ENCODE measurements at places on chromosomes 11 and 22.

DNA sequence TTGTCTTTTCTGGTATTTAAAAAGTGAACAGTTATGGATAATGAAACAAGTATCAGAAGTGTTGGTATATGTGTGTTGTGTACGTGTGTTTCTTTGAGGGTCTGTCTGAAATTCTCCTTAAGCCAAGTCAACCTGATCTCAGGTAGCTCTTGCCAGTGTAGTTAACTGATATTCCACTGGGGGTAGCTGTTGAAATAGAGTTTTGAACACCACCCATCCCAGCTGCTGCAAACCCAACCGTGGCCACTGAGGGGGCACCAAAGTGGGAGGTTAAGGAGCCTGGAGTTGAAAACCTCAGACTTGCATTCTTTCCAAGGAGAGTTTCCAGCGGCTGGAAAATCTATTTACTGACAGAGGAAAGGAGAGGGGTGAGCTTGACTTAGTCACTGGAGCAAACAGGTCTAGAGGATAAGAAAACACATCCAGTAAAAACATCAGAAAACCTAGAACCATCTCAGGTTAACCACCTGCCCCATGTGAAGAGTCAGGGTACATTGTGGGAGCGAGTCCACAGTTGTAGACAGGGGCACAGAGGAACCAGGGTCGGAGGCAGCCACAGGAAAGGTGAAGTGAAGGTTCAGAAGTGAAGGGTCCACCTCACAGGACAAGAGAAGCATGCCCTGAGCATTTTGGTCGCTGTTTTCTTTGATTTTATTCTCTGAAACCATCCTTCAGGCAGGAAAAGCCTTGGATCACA, 8.8 kb upstream of the CUL5 start:
- no peak for DNase-seq

DNA sequence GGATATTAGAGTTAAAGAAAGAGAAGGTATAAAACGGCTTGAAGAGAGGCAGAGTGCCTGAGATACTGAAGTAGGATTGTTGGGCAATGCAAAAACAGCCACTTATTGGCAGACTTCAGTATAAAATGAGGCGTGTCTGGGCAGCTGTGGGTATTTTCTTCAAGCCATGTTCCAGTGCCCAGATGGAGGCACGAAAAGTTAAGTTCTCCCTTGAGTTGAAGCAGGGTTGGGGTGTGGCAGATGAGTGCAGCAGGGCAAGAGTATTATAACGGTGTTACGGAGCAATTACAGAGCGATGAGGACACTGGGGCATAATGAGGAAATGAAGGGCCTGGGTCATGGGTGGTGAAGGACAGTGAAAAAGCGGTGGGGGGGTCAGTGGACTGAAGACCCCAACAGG, 73.7 kb upstream of the CREB3L1 start:
- DNase-seq, result peak; percentile 5

DNA sequence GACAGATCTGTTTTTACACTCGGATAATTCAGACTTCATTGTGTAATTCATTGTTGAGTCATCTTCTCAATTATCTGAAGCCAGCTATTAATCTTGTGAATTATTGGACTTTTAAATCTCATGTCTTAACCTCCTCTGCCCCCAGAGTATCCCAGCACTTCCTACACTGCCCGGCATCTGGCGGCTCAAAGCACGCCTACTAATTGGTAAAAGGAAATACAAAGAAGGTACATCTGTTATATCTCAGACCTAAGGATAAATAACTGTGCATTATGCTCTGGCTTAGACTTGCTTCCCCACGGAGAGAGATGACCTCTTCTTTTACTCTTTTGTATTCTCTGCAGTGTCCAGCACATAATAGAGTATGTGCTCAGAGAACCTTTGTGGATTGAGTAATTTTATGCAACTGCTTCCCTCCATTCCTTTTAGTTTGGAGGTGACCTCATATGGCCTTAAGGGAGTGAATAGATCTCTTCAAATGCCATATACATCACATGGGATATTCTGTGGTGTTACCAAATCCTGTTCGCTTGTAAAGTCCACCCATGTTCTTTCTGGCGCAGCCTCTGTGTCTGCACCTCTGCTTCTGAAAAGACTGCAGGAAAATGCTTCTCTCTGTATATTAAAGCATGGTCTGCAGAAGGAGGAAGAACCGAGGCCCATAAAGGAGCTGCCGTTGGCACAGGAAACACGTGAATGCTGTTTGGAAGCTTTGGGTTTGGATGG, 125.6 kb upstream of the SORL1-AS1 start:
- DNase-seq, result no peak

DNA sequence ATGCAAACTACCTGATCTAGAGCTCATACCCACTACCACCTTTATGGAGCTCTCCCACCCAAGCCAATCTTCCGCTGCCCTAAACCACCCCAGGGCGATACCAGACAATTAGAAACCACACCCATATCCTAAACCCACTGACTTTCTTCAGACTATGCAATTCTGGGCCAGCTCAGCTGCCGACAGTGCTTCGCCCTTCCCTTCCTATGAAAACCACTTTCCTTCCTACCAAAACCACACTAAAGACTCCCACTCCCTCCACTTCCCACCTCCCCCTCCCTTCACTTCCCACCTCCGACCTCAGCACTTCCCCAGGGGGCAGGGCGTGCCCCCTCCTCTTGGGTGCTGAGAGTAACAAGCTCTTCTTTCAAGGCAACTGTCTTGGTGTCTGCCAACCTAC, 25.1 kb downstream of the B3GAT1 start:
- DNase-seq, result no peak
